ENCODE measurements at places on chromosomes 12 and 14.

DNA sequence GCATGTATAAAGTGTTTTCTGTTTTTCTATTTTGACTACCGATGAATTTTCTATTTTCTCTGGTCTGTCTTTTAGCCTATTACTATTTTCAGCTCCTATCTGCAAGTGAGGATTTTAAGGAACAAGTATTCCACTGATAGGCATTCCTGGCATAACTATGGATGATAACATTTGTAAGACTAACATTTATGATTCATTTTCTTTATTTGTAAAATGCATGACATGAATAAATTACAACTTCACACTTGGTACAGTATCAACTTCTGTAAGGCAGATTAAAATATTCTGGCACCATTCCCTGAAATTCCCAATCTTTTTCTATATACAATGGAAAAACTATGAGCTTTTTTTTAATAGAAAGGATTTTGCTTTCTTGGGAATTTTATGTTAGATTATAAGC is 121.0 kb upstream of the GARIN2 start:
- DNase-seq: no peak

GRCh38 chr12:5467931-5468330 is 36.0 kb downstream of the NTF3 start:
- no peak for DNase-seq

DNA sequence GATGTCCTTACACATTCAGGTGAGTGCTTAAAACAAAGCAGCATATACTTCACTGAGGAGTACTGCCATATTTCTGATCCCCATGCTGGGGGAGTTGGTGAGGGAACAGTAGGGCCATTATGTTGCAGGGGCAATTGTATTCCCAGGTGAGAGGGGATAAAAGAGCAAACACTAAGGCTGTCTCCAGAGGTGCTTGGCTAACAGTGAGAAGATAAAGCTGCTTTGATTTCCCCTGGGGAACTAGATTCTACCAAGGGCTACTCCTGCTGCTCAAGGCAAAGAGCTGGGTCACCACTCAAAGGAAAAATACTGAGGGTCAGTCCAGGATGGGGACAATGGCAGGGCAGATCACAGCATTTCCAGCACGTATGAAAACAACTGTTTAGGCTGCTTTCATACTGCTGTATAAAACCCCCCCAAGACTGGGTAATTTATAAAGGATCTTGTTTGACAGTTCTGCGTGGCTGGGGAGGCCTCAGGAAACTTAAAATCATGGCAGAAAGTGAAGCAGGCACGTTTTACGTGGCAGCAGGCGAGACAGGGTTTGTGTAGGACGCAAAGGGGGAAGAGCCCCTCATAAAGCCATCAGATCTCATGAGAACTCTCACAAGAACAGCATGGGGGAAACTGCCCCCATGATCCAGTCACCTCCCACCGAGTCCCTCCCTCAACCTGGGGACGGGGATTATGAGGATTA is 47.8 kb upstream of the OR5AU1 start:
- no peak for DNase-seq

DNA sequence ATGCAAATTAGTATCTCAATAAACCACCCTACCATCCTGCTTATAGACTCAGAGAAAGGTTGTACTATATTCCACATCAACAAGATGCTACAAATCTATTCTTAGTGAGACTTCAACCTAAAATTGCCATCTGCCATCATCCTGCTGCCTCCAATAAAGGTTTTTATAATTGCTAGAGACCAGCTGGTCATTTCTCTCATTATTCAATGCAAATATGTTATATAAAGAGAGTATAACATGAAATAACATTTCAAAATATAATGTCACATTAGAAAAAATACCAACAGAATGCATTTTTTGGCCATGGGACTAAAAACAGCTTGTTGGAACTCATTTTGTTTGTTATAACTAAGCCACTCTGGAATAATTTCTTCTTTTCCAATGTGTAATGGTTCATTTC is 247.3 kb downstream of the LRIG3 start:
- no peak for DNase-seq

DNA sequence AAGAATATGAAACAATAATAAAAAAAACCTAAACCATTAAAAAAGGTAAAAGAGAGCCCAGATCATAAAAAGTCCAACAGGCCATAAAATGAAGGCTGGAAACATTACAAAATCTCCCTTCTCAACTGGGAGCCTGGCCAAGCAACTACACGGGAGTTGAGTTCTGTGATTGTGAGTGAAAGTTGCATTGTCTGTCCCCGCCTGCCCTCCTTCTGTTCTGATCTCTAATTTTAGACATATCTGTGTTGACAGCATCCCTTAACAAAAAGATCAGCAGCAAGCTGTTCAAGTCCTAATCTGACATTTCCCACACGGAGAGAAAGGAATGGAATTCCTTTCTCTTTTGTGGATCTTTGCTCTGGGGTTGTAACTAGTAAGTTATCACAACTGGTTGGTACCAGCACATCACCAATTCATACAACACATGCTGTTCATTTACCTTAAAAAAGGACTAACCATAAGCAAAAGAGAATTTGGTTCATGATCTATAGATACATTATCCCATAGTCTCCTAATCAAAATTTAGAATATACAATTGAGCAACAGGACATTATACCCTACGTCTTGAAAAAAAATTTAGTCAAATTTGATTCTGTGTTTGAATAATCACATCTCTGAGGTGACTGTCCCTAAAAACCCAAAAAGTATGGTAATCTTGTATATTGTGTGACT is 205.1 kb upstream of the GZMB start:
- DNase-seq: no peak

DNA sequence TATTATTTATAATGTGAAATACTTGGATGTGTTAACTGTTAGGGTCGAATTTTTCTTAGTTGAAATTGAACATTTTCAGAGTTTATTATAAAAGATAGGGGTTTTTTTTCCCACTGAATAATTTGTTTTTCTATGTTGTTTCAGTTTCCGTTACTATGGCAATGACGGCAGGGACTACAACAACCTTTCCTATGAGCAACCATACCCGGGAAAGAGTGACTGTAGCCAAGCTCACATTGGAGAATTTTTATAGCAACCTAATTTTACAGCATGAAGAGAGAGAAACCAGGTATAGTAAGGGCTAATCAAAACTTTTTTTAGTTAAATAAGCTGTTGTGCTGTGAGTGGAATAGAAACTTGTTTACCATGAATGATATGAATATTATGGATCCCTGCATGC is 35.1 kb upstream of the BMAL2 start:
- DNase-seq: no peak

DNA sequence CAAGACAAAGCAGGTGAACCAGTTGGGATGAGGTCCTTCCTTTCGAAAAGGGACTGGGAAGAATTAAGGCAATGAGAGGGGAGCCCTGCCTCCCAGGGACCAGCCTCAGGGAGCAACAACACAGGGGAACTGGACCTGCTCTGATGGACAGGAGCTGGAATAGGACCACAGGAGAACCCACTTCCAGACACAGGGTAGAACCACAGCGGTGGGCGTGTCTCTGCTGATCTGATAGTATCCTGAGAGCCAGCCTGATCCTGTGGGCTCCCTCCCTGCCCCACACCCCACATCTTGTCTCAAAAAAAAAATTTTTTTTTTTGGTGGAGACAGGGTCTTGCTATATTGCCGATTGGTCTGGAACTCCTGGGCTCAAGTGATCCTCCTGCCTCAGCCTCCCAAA is 13.6 kb upstream of the PLEK2 start:
- DNase-seq: no peak

- DNase-seq: no peak
These were observed 142.3 kb upstream of the PARP11 start for GRCh38 chr12:4015225-4016091.

GRCh38 chr12:21337959-21338744 is 3.4 kb upstream of the SLCO1A2 start:
- DNase-seq: no peak

DNA sequence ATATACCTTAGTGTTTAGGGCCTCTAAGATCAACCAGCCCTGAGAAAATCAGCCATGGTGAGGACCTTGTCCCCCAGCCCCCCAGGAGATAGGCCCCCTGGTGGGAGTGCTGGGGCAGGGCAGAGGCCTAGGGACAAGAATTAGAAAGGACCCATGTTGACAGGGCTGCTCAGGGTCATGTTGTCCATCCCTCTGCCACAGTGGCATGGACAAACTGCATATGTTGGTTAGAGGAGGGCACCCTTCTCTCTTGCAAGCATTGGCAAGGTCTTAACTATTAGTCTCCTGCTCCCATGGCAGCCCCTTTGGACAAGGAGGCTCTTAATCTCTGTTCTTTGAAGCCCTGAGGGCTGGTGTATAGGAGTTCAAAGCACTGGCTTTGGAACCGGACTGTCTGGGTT is 755 bp upstream of the PTPN6 start:
- no peak for DNase-seq

DNA sequence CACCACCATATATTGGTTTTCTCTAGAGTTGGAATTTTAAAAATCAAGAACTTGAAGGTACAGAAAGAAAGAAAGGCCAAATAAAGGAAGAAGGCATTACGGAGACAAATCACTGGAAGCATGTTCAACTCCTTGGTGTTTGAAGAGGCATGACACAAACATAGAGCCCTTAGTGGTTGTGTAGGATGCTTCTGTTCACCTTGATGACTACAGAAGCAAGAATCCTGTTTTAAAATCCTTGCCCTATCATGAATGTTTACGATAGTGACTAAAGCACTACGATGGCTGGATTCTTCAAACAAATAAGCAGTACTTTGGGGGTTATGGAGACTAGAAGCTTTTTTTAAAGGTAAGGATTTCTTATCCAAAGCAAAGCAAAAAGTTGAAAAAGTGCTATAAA is 10.3 kb upstream of the ISM2 start:
- DNase-seq: no peak

GRCh38 chr12:62251609-62251958 is 8.6 kb upstream of the USP15 start:
- no peak for DNase-seq

DNA sequence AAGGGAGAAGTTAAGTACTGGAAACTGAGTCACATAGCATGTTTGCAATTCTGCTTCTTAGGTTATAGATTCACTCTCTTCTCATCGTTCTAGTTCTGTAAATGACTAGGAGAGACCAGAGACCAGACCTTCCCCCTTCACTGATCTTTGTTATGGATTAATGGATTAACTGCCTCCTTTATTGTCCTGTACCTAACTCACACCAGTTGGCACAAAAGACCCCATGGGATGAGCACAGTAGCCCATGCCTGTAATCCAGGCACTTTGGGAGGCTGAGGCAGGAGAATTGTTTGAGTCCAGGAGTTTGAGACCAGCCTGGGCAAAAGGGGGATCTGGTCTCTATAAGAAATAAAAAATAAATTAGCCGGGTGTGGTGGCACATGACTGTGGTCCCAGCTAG is 20.8 kb downstream of the BCAT1 start:
- no peak for DNase-seq

- DNase-seq: peak; percentile 56
These were observed 581 bp downstream of the PAPOLA start for GRCh38 chr14:96502621-96503305.

GRCh38 chr14:61033855-61034254 is 52.8 kb downstream of the SLC38A6 start:
- DNase-seq: no peak

GRCh38 chr12:103333676-103334075 is 162.1 kb downstream of the C12orf42 start:
- DNase-seq: no peak

DNA sequence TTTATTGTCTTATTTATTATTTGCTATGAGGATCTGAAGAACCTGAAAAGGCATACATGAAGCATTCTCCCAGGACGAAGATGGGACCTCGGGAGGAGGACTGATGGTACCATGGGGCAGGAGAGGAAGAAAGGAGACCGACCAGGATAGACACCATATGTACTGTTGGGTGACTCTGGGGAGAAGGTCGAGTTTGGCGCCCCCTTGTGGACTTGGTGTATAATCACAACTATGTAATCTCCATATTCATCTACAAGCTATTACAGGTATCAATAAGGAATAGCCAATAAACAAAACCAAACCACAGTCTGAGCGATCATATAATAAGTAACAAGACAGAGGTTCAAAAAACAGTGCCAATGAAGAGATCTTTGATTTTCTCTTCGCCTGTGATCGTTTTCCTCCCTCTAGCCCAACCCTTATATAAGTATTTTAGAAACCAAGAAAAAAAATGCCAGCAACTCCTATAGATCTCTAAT is 139.1 kb downstream of the SPTSSA start:
- DNase-seq: peak; percentile 37

- DNase-seq: peak; percentile 58
These were observed 281.0 kb upstream of the RGS6 start for GRCh38 chr14:71651228-71651627.

- no peak for DNase-seq
These were observed 669.2 kb downstream of the DIO2 start for GRCh38 chr14:79542121-79542520.

- no peak for DNase-seq
These were observed 21.3 kb upstream of the SERPINA6 start for GRCh38 chr14:94344389-94344788.

GRCh38 chr14:81980601-81981306 is 447.1 kb upstream of the SEL1L start:
- no peak for DNase-seq

GRCh38 chr14:65847075-65847847 is 434.7 kb downstream of the FUT8 start:
- DNase-seq: no peak

- peak; percentile 24 for DNase-seq
These were observed 218 bp downstream of the LYSET start for GRCh38 chr14:93185349-93185720.

GRCh38 chr14:72901361-72901760 is 7.5 kb upstream of the DPF3 start:
- no peak for DNase-seq

DNA sequence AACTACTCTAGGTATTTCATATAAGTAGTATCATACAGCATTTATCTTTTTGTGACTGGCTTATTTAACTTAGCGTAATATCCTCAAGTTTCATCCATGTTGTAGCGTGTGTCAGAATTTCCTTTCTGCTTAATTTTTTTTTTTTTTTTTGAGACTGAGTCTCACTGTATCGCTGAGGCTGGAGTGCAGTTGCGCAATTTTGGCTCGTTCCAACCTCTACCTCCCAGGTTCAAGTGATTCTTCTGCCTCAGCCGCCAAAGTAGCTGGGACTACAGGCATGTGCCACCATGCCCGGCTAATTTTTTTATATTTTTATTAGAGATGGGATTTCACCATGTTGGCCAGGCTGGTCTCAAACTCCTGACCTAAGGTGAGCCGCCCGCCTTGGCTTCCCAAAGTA is 28.9 kb downstream of the PNMA1 start:
- no peak for DNase-seq

GRCh38 chr12:2312770-2313169 is 260.0 kb downstream of the CACNA1C start:
- DNase-seq: no peak

GRCh38 chr12:12436831-12437345 is 80.0 kb downstream of the BORCS5 start:
- DNase-seq: no peak

GRCh38 chr14:26067341-26067740 is 530.5 kb downstream of the NOVA1 start:
- DNase-seq: no peak

- DNase-seq: no peak
These were observed at the start of gene CMA1 for GRCh38 chr14:24508155-24508840. TSS of gene CMA1 (minus strand) at chr14:24508265. CDS start at chr14:24508235, 30 bp downstream.

DNA sequence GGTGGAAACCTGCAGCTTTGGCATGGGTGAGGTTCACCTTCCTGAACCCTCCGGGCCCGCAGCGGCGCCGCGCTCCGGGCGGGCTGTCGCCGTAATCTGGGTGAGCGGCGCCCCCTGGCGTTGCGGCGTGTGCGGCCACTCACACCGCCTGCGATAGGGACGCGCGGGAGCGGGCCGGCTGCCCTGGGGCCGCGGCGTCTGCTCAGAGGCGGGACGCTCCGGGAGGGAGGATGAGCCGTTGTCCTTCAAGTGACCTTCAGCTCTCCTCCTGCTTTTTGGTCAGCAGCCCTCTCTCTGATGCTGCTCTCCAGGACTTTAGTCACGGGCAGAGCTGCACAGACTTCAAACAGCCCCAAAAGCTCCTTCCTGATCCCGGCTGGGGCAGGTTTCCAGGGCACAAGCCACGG is 211.7 kb upstream of the FKBP4 start:
- DNase-seq: peak; percentile 61
